Stimulated activated CD8-positive, alpha-beta memory T cell treated with anti-CD3 and anti-CD28 coated beads, Interleukin-15, amount 100 ng/mL, for 24 hours (primary cell): ENCODE measurements at places on chromosomes 5 and 9.

- DNase-seq: no peak
These were observed 20.3 kb upstream of the PCA3 start for GRCh38 chr9:76743931-76744330.

- DNase-seq: no peak
These were observed 75.1 kb upstream of the FBN2 start for GRCh38 chr5:128613128-128613527.

GRCh38 chr5:78985725-78986223 is 664 bp upstream of the ARSB start:
- DNase-seq: no peak

DNA sequence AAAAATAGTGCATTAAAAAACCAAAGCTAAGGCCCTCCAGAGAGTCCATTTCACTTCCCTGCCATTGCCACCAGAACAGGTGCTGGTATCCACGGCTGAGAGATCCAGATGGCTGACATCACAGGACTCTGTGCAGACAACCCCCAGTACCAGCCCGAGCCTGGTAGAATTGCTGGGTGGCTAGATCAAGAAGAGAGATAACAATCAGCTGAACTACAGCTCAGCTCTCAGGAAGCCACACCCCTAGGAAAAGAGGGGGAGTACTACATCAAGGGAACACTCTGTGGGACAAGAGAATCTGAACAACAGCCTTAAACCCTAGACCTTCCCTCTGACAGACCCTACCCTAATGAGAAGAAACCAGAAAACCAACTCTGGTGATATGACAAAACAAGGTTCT is 73.8 kb upstream of the SLIT3 start:
- no peak for DNase-seq

GRCh38 chr9:133127340-133127981 is 6.4 kb upstream of the RALGDS start:
- no peak for DNase-seq

- no peak for DNase-seq
These were observed at the start of gene LCN1 for GRCh38 chr9:135520916-135521607. Gene LCN1 (plus strand): TSS chr9:135521440. CDS start chr9:135521498, 58 bp downstream.

DNA sequence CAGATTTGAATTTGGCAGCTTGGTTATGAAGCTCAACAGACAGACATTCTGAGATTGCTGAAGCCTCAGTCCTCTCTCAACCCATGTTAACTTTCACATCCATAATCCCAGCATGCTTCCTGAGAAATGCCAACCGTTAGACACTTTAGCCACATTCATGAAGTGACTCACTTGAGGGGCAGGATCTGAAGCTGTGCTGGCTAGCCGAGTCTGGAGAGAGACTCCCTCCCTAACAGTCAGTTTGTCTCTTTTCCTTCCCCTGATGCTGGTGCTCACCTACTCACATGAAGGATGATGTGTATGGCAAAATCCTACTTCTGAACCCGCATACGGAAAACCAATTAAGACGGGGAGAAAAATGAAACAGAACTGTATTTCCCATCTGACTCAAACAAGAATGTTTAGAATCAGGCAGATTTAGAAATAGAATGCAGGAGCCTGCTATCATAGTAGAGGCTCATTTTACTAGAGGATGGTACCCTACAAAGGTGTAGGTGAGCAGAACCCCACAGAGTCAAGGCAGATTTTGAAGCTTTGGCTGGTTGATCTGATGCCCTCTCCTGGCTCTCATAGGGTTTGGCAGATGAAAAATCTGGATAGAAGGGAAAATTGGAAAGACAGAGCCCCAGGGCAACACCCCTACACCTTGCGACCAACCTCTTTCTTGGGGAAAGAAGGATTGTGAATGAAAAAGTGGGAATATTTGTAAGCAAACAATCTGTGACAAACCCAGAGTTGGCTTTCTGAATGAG is 150.9 kb upstream of the LHFPL2 start:
- DNase-seq: no peak

- DNase-seq: no peak
These were observed 3.2 kb downstream of the SURF2 start for GRCh38 chr9:133359399-133360175.

GRCh38 chr5:59562756-59563389 is 330.7 kb downstream of the PDE4D start:
- no peak for DNase-seq

GRCh38 chr5:1300581-1301083 is 5.8 kb upstream of the TERT start:
- no peak for DNase-seq

DNA sequence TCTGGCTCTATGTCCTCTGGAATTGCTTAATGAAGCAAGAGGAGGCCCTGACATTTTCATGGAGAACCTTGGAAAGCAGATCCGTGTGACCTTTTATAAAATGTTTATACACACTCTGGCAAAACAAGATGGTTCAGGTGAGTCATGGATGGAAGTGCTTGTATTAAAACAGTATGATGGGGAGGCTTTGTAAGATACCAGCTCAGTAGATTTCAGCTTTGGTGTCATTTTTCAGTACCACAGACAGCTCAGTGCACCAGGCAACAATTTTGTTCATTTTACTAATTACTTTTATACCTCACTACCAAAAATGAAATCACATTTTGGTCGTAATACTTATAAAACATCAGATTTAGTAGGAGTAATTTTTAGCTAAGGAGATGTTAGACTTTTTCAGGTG is 5.2 kb downstream of the KCNN2 start:
- no peak for DNase-seq

- no peak for DNase-seq
These were observed 103.6 kb downstream of the PDE4D start for GRCh38 chr5:59789894-59790293.

DNA sequence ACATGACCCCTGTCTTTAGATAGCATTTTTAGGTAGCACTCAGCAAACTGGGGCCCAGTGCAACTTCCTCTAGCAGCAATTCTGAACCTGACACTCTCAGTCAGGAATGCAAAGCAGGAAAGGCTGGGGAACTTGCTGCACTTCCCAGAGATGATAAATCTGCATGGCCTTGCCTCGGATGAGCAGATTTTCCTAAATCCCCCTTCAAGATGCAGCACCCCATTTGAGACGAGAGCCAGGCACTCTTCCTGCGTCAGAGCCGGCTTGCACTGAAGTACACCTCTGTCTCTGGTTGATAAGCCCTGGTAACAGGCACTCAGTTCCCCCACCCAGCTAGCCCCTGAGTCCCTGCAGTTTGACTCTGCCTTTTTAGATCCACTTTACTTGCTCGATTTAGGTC is 296.7 kb upstream of the PANK3 start:
- DNase-seq: no peak

- DNase-seq: no peak
These were observed 233.0 kb upstream of the ATP10B start for GRCh38 chr5:161085056-161085455.

GRCh38 chr5:163622799-163623198 is 117.4 kb downstream of the MAT2B start:
- no peak for DNase-seq

DNA sequence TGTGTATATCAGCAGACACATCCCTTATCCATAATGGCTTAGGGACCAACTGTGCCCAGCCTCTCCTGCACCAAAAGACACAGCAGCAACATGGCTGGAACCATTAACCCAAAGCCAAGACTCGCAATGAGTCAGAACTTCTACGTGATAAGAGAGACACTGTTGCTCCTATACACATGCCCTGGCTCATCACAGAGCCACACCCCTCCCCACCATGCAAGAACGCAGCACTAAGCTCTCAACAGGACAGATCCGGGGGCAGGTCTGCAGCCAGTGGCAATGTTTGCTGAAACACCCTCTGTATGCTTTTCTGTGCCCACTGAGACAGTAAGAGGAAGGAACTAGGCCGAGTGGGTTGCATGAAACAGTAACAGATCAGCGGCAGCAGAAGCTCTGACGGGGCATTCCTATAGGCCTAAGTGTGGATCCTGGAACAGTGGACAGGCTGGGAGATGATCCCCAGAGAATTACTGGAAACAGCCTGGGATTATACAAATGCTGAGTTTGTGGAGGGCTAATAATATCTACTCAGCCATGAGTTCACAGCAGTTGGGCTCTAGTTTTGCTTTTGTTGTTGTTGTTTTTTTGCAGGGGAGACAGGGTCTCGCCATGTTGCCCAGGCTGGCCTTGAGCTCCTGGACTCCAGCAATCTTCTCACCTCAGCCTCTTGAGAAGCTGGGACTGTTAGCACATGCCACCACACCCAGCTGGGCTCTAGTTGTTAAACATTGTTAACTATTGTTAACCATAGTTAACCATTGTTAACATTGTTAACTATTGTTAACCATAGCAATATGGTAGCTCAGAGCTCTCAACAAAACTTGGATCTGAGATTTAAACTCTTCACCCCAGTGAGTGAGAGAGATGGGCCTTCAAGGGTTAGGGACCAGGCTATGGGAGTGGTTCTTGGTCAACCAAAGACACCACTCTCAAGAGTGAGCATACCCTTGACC is 41.0 kb downstream of the B4GALT1 start:
- DNase-seq: no peak

DNA sequence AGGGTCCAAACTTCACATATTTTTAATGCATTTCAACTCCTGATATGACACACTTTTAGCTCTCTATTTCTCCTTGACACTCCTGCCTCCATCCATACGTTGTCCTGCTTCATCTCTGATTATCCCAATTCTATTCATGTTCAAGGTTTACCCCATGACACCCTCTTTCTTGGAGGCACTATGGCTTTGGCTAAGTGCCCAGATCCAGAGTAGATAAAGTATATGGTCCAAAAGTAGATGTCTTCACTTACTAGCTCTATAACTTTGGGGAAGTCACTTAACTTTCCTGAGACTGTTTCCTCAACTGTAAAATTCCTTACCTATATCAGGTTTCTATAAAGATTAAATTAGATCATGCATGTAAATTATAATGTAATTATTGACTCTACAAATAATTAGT is 36.1 kb downstream of the SLC22A5 start:
- DNase-seq: no peak

DNA sequence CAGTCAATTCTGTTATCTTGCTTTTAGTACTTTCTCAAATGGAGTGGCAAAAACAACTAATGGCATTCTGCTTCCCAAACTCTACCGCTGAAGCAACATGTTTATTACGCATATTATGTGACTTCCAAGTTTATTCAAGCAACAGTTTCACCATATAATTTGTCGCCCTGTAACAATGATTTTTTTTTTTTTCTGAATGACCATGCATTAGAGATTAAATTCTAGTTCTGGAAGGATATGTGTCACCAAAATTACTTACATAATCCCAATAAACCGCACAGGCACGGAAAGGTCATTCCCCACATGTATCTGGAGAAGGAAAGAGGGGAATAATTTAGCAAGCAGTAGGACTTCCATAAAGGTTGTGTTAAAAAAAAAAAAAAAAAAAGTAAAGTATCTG is 691.8 kb downstream of the DNAH5 start:
- no peak for DNase-seq

DNA sequence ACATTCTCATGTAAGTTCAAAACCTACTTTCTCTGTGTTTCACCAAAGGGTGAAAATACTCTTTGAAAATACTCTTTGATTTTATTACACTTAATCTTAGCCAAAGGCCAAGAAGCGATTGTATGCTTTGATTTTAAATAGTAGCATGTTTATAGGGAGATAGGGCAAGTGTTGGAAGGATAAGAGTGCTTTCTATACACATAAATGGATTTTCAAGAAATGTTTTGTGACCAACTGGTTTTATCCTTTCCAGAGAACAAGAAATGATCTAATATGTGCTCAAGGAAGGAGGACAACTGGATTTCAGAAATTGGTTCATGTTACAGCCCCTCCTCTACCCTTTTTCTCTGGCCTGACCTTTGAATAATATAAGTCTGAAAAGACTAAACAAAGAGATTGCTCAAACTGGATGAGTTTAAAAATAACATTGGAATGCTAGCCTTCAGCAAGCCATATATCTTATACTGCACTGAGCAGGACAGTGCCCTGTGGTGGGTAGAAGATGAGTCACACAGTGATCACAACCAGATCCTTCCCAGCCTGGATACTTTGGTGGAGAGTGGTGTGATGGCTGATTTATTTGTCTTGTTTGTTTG is 13.1 kb downstream of the PALM2AKAP2 start:
- DNase-seq: no peak

DNA sequence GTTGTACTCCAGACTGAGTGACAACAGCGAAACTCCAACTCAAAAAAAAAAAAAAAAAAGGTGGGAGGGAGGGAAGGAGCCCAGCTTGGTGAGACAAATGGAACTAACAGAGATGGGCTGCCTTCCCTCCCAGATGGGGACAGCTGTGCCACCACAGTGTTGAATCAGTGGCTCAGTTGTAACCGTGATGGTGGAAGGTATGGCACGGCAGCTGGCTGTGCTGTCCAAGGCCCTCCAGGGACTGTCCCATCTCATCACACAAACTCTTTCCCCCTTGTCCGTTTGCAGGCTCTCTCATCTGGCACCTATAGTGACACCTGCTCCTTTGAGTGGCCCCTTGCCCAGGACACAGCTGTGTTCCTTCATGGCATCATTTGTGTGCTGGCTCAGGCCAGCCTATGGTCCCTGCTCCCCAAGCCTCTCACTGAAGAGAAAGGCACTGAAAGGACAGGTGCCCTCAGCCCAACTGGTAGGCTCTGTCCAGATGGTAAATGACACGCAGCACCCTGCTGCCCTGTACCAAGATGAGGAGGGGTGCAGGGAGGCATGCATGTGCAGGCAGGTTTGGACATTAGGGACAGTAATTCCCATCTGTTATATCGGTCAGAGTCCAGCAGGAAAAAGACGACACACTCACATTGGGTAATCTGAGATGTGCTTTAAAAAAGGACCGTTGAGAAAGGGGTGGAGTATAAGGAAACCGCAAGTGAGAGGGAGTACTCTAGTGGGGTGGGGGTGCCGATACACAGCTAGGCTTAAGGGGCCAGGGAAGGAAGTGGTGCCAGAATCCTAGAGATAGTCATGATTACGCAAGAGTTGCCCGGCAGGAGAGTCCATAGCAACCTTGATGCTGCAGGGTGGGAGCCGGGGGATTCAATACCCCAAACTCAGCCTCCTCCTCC is 4.3 kb downstream of the SMIM33 start:
- DNase-seq: no peak

DNA sequence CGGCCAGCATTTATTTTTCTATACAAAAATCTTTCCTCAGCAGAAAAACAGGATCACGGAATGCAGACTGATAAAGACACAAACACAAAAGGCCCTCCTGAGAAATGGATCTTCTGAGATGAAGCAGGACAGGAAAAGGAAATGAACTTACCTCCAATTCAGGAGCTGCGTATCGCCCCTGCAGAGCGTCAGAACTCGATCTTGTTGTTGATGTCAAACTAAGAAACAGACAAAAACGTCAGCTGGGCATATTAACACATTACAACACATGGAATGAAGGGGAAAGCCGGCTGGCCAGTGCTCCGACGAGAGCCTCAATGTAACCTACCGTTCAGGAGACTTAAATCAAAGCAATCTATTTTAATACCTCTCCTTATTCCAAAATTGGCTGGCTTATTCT is 105.1 kb downstream of the SERINC5 start:
- no peak for DNase-seq

DNA sequence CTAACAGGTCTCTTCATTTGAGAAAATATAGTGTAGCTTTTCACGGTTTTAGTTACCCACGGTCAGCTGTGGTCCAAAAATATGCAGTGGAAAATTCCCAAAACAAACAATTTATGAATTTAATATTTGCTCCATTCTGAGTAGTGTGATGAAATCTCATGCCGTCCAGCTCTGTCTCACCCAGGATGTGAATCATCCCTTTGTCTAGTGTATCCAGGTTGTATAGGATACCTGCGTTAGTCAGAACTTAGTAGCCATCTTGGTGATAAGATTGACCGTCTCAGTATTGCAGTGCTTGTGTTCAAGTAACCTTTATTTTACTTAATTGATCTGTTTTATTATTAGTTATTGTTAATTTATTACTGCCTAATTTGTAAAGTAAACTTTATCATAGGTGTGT is 41.1 kb downstream of the NDUFS4 start:
- no peak for DNase-seq

- no peak for DNase-seq
These were observed 557.0 kb downstream of the TLE1 start for GRCh38 chr9:81132318-81132717.

- no peak for DNase-seq
These were observed 420.0 kb downstream of the GADD45G start for GRCh38 chr9:90024823-90025222.
